Effector CD4-positive, alpha-beta T cell (primary cell): ENCODE measurements at places on chromosomes 5 and 9.

- no peak for DNase-seq
Observed at GRCh38 chr5:61674378-61674777, 342.3 kb downstream of the ZSWIM6 start.

GRCh38 chr9:8486095-8486494 is 686.5 kb upstream of the DMAC1 start:
- no peak for DNase-seq

DNA sequence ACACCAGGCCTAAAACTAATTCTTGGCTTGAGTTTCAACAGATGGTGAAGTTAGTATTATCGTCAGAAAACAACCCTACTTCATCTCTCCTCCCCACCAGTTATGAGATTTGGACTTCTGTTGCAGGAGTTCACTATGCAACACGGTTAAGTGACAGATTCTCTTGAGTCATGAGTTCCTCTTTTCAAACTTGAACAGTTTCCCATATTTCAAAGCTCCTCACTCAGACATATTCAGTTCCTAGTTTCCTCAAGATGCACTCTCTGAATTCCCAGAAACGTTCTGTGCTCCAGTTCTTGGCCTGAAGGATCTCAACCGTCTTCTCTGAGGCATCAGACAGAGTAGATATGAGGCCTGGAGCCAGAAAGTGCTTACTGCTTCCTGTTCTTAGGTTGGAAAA is 7.3 kb upstream of the PTGER4 start:
- no peak for DNase-seq

- no peak for DNase-seq
Observed at GRCh38 chr9:4742246-4742645, 1.2 kb upstream of the AK3 start.

DNA sequence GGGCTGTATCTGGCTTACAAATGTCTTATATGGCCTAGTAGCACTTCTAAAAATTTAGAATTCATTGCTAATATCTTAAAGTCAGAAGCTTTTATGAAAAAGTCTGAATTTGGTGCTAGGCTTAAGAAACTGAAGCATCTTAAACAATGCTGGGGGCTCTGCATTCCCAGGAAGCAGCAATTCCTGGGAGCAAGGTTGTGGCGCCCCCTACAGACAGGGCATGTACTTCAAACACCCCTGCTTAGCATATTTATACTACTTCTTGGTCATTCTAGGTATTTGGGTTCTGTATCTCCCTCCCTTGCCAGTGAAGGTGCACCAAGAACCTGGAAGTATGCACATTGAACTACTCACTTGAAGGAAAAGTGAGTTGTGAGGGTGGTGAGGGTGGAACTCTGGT is 64.6 kb upstream of the GRIA1 start:
- no peak for DNase-seq

DNA sequence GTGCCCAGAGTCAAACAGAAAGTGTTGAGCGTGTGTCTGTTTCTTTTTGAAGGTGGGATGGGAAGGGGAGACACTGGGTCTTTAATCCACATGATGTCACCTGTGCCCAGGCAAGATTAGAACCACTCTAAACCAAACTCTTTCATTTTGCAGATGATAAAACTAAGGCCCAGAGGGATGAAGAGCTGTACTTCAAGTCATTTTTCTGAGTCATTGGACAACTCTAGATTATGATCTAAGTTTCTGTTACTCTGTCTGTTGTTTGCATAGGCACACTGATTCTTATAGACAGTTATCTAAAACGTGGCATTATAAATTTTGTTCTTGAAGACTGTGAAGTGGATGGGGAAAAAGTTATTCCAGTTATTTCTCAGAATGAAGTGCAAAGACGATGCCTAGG is 48.8 kb downstream of the MAST4 start:
- DNase-seq = no peak

DNA sequence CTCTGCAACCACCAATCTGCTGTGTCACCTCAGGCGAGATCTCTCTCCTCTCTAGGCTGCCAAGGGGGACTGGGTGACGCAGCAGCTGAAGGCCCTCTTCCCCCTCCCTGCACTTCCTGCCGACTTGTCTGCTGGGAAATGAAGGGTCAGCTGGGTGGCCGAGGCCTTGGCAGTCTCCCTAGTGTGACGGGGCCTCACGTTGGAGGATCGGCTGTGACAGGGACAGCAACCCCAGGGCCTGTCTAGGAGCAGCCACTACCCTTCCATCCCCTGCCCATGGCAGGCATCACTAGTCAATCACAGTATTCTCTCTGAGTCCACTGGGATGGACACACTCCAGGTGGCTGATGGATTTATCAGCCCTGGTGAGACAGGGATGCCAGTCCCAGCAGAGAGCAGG is 107.3 kb upstream of the SARDH start:
- no peak for DNase-seq

GRCh38 chr9:137307255-137308056 is 5.4 kb upstream of the NRARP start:
- DNase-seq = no peak

DNA sequence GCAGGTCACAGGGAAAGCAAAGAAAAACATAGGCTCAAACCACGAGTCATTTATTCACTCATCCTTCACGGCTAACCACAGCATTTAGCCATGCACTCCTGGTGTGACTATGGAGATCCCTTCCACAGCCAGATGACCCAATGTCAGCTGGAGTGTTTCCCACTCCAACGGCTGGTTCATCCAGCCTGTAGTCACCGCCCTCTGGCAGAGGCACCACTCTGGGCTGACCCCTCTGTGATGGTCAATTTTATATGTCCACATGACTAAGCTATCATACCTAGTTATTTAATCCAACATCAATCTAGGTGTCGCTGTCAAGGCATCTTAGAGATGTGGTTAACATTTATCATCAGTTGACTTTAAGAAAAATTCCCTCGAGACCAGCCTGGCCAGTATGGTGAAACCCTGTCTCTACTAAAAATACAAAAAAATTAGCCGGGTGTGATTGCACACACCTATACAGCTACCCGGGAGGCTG is 9.5 kb upstream of the PHF19 start:
- no peak for DNase-seq

DNA sequence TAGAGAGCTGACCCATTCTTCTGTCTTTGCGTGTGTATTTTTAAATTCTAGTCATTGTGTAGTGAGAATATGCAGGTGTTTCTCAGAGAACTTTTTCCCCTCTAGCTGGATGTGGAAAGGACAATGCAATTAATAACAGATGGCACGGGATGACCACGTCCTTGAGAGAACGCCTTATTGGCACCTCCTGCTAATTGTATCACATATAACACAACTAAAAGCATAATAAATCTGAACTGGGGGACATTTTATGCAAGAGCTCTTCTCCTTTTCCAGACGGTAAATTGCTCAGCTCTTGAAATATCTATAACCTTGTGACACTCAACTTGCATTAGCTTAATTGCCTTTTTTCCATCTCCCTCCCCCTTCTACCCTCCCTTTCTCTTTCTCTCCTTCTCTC is 62.9 kb upstream of the IZUMO3 start:
- DNase-seq = no peak

GRCh38 chr5:43110606-43111170 is 10.0 kb upstream of the ZNF131 start:
- no peak for DNase-seq

- no peak for DNase-seq
Observed at GRCh38 chr9:127361561-127361960, 35.4 kb upstream of the SLC2A8 start.

DNA sequence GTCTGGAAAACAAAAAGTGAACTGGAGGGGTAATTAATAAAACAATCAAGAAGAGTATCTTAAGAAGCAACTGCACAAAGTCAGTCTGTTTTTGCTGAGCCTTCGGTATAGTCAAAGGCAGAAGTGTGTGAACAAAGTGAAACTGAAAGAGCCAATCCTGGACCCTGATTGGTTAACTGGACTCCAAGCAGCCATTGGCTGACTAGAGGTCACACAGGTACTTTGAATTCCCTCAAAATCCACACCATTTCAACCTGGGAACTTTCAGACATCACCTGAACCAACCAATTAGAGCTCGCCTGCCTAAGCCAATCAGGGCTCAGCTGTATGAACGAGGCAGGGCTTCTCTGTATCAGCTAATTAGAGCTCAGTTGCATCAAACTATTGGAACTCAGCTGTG is 286.7 kb downstream of the TLE4 start:
- no peak for DNase-seq

GRCh38 chr5:107655831-107656230 is 14.9 kb downstream of the EFNA5 start:
- no peak for DNase-seq

DNA sequence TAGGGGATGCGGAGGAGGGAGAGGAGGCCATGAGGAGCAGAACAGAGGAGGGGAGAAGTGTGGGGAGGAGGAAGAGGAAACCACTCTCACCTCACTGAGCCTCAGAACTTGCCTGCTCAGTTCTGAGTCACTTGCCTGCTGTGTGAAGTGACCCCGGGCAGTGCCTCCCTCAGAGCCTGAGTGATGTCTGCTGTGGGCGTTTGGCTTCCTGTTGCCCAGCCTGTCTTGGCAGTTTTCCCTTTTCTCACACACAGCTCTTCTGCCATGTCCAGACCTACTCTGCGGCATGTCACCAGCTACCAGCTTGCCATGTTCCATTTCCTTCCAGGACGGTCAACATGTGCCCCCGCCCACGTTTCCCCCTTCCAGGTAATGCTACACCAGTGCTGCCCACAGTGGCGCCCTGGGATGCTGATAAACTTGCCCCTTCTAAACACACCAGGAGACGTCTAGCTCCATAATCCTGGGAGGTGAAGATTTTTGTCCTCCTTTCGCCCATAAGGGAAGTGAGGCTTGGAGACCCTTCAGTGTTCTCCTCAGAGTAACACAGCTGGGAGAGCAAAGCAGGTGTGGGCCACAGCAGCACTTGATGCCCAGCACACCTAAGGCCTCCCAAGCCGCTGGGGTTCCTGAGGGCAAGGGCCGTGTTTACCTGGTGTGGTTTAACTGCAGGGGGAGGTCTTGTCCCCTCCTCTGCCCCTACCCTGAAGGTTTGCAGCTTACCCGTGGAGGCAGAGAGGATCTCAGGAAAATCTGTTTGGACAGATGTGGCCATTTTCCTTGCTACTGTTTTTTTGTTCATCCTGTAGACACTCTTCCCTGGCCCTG is 63.8 kb upstream of the RNF130 start:
- no peak for DNase-seq

DNA sequence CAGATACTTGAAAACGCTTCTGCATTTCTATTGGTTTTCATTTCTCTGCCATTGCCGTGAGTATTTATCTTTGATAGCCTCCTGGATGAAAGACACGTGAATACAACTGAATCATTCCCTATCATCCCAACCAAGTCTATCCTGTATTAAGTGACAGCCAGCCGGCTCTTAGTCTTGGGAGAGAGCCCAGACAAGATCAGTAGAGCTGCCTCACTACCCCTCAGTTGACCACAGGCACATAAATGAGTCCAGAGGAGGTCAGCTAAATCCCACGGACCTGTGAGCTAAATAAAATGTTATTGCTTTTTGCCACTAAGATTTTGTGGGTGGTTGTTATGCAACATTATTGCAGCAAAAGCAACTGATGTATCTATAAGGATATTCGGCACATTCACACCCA is 639.0 kb upstream of the ACO1 start:
- DNase-seq = no peak

DNA sequence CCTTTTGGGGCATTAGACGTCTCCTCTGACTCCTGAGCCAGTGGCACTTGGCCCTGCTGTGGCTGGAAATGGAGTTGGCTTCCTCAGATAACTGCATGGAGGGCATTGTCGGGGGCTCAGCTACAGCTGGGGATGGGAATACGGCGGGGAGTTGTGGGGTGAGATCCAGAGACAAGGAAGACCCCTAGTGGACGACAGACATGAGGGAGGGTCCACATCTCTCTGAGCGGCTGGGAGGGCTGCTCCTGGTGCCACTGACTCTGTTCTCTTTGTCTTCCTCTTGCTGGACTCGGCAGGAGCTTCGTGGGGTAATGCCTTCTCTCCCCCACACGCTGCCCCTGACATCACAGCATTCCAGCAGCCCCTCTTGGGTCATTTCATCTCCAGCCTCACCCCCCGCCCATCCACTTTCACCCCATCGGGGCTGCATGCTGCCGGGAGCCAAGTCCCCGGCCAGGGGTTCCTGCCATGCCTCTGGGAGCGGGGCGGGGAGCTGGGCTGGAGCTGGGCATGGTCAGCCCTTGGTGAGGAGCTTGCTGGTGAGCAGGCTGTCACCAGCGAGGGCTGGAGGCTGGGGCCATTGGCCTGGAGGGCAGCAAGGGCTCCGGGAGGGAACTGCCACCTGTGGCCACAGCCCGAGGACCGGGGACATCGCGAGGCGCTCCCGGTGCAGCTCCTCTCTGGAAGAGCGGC is 172.3 kb downstream of the CACNA1B start:
- no peak for DNase-seq

GRCh38 chr5:110018509-110018908 is 328.8 kb downstream of the MAN2A1 start:
- no peak for DNase-seq

- no peak for DNase-seq
Observed at GRCh38 chr9:102855641-102856040, 139.5 kb upstream of the CYLC2 start.

DNA sequence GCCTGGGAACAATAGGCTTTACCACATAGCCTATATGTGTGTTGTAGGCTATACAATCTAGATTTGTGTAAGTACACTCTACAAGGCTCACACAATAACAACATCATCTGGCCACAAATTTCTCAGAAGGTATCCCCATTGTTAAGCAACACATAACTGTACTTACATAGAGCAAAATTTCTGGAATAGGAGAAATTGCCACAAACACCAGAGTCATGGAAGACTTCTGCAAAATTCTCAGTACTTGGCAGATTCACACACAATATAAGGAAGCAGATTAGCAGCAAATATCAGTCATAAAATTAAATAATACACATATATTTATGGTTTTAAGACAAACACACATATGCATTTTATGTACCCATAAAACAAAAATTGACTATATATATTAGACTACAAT is 16.4 kb downstream of the GNAQ start:
- DNase-seq = no peak

DNA sequence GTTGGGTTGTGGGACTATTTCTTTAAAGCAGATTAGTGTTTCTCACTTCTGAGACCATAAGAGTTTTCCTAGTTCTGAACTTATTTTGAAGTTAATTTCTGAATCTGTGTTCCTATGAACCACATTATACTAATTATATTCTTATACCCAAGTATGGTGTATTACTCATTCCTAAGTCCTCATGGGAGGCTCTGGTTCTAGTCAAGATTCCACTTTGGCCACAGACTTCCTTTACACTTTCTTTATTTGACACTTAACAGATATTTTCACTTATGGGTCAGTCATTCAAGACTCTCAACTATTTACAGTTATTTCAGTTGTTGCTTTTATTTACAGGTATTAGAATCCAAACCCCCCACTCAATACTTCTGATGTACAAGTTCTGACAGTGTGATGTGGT is 937.2 kb upstream of the TYRP1 start:
- no peak for DNase-seq

- DNase-seq = no peak
Observed at GRCh38 chr9:129267141-129267540, 89.1 kb upstream of the IER5L start.

GRCh38 chr5:131758520-131758900 is 38.3 kb downstream of the FNIP1 start:
- DNase-seq = no peak
